Activated gamma-delta T cell treated with Interleukin-2 at 50 U/mL for 16 hours (primary cell): ENCODE measurements at places on chromosomes 1 and 21.

- no peak for DNase-seq
Observed at GRCh38 chr1:154822717-154823116, 47.4 kb downstream of the KCNN3 start.

- no peak for DNase-seq
Observed at GRCh38 chr1:202007304-202007703, 3.1 kb upstream of the ELF3 start.

DNA sequence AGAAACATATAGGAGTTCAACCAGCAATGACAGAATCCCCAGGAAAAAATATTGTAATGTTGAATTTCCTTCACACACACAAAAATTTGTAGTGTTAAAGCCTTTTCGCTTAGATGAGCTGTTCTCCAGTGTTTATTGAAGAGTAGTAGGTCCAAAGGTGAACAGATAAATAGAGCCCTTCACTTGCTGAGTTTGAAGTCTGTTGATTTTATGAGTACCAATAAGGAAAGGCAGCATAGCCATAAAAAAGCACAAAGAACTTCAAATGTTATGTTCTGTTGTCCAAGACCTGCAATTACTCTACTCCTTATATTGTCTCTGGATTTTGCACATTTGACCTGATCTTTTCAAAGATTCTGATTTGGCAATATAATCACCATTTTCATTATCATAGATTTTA lies 362.7 kb upstream of the B3GALT2 start:
- DNase-seq = no peak

DNA sequence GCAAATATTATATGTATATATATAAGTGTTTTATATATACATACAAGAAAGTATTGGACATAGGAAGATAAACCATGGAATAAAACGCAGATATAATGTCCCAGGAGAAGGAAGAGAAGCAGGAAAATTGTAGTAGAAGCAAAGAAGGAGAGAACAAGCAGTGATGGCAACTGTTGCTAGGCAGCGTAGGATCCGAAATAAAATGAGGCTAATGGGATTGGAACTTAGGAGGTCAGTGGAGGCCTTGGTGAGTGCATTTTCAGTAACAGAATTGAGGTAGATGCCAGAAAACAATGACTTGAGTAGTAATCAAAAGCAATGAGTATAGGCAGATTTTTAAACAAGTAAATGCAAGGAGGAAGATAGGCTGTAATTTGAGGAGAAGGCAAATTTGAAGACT lies 265.8 kb downstream of the LRRC7 start:
- DNase-seq = no peak

- no peak for DNase-seq
Observed at GRCh38 chr1:61572046-61572445, 152.9 kb downstream of the TM2D1 start.

DNA sequence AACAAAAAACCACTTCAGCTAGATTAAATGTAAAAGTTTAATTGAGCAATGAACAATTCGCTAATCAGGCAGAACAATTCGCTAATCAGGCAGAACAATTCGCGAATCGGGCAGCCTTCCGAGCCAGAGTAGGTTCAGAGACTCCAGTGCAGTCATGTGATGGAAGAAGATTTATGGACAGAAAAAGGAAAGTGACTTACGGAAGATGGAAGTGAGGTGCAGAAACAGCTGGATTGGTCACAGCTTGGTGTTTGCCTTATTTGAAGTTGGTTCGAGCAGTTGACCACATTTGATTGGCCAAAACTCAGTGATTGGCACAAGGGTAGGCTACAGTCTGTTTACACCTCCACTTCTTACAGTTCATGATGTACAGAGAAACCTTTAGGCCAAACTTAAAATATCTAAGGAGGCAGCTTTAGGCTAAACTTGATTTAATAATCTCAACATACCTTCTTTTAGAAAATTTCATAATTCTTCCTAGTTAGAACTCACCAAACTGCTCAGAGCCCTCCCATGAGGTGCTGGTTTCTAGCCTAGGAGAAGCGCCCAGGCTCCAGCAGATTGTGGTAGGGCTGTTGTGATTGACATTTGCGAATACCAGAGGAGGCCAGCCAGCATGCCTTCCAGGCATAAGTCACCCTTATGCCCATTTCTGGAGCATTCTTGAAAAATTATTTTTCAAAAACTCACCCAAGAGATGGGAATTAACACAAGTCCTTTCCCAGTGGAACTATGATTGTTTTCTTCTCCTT lies 22.8 kb upstream of the KCNC4 start:
- no peak for DNase-seq

- DNase-seq = no peak
Observed at GRCh38 chr21:25342816-25343215, 264.5 kb downstream of the MRPL39 start.

DNA sequence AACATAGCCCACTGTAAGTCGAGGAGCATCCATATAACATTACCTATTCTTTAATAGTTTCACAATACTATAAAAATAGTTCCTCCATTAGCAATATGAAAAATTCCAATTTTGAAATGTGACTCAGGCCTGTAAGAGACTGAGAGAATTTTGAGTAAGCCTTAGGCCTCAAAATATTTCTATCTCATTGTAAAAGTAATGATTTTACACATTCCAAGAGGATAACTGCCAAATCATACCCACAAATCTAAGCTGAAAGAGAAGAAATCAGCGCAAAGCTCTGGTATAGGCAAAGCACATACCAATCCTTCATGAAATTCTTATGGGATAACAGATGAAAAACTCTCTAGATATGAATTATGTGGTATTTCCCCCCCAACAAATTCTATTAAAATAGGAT lies 144.1 kb downstream of the CDC42BPA start:
- DNase-seq = no peak

GRCh38 chr1:106564192-106564591 lies 492.3 kb upstream of the PRMT6 start:
- DNase-seq = no peak

GRCh38 chr1:52756020-52756419 lies 29.8 kb downstream of the ZYG11B start:
- no peak for DNase-seq

DNA sequence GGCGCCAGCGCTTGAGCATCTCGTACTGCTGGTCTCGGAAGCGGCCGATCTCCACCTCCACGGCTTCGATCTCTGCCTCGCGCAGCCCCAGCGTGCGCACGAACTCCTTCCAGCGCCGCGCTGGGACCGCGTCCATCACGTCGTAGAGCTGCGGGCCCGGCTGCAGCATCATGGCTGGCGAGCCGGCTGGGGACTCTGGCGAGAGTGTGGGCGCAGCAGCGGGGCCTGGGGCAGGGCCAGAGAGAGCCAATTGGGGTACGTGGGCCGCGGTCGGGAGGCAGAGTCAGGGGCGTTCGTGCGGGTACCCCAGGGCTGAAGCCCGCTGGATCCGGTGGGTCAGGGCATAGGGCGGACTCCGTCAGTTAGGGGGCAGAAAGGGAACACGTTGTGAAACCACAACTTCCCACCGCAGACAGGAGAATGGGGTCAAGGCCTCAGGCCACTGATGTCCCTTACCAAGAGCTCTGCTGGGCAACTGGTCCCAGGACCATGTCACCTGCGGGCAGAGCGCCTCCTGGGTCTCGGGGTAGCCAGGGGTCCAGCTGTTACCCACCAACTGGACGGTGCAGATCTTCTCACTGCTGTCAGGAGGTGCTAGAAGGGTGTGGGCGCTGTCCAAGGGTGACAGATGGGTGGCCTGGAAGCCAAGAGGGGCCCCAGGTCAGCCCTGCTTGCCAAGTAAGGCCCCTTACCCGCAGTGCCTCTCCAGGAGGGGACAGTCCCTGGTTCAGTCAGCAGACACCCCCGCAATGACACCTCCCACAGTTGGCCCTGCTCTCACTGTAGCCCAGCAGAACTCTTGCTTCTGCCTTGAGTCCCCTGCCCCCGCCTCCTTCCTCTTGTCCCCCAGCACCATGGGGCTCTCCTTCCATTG lies 4.2 kb downstream of the TNFRSF25 start:
- DNase-seq = no peak

DNA sequence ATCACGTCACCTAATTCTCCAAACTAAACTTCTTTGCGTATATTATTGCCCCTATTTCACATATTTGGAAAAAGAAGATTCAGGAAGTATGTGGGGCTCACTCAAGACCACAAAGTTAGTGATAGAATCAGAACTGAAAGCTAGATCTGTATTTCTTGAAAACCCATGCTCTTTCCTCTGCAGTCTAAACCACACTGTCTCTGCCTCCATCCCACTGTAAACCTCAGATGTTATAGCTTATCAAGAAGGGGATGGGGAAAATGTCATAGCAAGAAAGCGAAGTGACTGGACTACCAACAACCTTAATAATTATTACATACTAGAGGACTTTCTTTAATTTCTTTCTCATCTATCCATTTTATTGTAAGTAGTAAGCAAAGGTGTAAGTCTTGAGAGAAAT lies 257.7 kb upstream of the SGIP1 start:
- no peak for DNase-seq

GRCh38 chr1:8866792-8867415 lies 11.6 kb downstream of the ENO1 start:
- DNase-seq = no peak

DNA sequence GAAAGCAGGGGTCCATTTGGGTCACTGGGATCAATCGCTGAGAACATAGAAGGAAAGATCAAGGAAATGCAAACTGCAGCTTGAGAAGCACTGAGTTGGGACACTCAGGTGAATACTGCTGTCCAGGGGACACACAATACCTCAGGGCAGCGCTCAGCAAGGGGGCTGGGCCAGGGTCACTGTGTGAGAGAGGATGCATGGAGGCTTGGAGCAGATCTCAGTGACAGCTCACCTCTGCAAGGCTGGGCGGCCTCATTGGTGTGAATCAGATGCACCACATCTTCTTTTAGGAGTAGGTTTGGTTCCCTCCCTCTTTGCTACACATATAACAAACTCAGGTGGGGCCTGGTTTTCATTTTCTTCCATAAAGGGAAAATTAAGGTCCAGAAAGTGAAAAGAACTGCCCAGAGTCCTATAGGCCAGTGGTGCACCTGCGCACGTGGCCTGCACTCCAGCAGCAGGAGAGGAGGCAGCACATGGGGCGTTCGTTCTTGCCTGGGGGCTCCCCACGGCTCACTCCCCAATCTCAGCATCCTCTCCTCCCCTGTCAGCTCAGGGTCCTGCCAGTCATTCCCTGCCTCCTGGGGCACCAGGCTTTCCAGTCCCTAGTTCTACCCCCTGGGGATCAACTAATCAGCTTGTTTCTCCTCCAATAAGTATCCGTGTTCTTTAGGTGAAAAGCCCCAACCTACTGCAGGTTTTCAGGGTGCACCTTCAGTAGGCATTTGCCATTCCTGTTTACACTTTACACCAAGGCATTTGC lies 1.5 kb downstream of the A3GALT2 start:
- DNase-seq = no peak

GRCh38 chr21:45478115-45478801 lies 64.0 kb downstream of the SLC19A1 start:
- peak; percentile 76 for DNase-seq

- DNase-seq = no peak
Observed at GRCh38 chr1:197180252-197180878, 33.9 kb upstream of the ASPM start.

- DNase-seq = no peak
Observed at GRCh38 chr1:193176113-193176512, 10.3 kb downstream of the B3GALT2 start.

GRCh38 chr1:940107-941014 lies 16.6 kb downstream of the SAMD11 start:
- no peak for DNase-seq

DNA sequence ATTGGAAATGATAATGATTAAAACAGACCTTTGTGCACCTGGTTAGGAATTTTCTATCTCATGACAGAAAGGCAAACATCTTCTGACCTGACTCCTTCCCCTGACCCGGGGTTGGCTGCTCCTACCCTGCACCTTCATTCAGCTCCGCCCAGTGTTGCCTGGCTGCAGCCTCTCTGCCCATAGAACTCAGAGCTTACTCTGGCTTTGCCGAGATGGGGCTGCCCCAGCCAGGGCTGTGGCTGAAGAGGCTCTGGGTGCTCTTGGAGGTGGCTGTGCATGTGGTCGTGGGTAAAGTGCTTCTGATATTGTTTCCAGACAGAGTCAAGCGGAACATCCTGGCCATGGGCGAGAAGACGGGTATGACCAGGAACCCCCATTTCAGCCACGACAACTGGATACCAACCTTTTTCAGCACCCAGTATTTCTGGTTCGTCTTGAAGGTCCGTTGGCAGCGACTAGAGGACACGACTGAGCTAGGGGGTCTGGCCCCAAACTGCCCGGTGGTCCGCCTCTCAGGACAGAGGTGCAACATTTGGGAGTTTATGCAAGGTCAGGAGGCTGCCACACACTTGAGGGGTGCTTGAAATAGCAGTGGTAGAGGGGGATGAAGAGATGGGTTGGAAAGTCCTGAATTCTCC lies at the start of gene DIO1:
Gene DIO1, plus strand, starts transcription at position 189 of the 638 bp plus-strand sequence. Its CDS starts 24 bp downstream, at position 213.
- no peak for DNase-seq

DNA sequence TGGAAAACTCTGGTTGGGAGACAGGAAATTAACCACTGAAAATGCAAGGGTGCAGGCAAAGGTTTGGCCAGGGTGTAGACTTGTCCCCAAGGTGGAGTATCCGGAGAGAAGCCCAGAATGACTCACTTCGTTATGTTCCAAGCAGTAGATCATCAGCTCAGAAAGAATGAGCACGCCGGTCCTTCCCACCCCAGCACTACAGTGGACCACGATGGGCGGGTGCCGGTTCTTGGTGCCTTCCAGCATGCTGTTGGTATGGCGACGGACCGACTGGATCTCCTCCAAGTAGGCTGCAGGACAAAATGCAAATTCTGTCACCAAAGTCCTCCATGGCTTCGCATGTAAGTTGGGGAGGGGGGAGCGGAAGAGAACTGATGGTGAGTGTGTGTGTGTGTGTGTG lies 83.4 kb downstream of the SMYD2 start:
- DNase-seq = no peak

DNA sequence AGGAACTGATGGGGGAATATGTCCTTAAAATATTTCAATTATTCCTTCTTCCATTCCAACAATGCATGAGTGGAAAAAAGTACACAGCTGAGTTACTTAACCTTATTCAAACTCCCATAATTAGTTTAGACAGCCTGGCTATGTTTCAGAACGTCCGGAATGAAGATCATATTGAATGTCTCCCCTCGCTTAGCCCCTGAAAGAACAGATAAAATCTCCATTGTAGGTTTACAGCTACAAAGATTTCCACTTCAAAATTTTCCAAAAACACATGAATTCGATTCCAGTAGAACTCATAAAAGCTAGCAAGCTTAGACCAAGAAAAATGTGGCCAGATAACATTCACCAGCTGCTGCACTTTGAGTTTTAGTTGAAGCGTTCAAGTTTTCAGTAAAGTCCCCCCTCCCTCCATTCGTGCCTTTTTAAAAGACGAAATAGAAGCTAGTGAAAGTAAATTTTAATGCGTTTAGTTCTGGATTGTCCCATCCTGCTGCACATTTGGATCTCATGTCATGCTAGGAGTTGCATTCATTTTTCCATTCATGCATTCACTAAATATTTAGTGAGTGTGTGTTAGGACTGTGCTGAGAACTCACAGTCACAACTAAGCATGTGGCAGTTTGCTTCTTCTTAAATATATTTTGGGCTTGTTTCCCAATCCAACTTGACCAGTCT lies 29.4 kb upstream of the SSX2IP start:
- DNase-seq = no peak

GRCh38 chr1:5119366-5120234 lies 465.2 kb downstream of the AJAP1 start:
- DNase-seq = no peak

- DNase-seq = no peak
Observed at GRCh38 chr1:4301007-4301406, 353.4 kb upstream of the AJAP1 start.
